ENCODE measurements at places on chromosomes 3 and 15.

DNA sequence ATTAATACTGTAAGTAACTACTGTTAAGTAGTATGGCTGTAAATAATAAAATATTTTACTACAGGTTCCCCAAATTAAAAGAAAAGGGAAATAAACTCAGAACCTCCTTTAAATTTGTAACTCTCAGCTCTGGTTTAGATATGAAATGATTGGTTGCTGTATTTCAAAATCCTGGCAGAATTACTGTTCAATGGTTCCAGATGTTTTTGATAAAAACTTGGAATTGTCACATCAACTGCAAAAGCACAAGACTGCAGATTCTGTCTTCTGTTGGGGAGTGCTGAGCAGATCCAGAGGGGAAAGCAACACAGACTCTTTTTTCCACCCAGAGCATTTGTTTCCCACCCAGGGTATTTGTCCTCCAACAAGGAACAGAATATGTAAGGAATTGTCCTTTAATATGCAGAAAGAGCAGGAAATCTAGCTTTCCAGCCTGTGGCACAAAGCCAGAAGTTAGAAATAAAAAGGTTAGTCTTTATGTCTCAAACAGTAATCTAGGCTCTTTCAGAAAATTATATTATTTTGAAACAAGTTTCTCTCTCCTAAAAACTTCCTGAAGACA, 178.1 kb downstream of the KLHL25 start:
- peak; percentile 76 for DNase-seq

GRCh38 chr3:184241447-184242296, 7.1 kb downstream of the ALG3 start:
- DNase-seq, result peak; percentile 19

- DNase-seq, result no peak
Measured at GRCh38 chr15:63395730-63396151, 14.1 kb upstream of the CA12 start.

- DNase-seq, result peak; percentile 45
Measured at GRCh38 chr3:124793054-124793739, 62.9 kb downstream of the UMPS start.

- DNase-seq, result peak; percentile 33
Measured at GRCh38 chr3:179852142-179852905, 184.4 kb downstream of the PEX5L start.

DNA sequence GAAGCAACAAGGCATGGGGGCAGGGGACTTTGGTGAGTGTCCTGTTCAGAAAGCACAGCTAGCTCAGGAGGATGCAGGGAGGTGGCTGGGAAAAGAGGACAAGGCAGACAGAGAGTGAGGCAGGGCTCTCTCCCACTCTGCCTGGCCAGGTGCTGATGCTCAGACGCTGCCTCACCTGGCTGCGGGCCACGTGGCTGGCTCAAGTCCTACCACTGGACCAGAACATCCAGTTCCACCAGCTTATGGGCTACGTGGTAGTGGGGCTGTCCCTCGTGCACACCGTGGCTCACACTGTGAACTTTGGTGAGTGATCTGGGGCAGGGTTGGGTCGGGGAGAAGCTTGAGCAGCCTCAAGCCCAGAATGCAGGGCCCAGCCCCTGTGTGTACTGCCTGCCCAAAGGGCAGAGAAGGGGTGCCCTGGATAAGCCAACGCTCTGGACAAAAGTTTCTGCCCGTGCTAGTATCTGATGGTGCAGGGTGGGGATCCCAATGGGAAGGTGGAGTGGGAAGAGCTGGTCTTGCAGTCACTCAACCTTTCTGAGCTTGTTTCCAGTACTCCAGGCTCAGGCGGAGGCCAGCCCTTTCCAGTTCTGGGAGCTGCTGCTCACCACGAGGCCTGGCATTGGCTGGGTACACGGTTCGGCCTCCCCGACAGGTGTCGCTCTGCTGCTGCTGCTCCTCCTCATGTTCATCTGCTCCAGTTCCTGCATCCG, 20.9 kb downstream of the NOX5 start:
- DNase-seq, result no peak
